ENCODE measurements at places on chromosomes 5 and 9. TPM values are rescaled to one million over a fixed set of nuclear protein-coding genes. Genes with fewer than 3 reads are reported as not detected.

AK8 gene
- 0.48 TPM for total RNA-seq

ARAP3 gene
- total RNA-seq, result 5.3 TPM

CAPSL gene
- total RNA-seq, result not detected

CDH9 gene
- 6.5 TPM for total RNA-seq

GABBR2 gene
- total RNA-seq, result 0.24 TPM

IL7R gene
- total RNA-seq, result 3.4 TPM

SPATA9 gene
- total RNA-seq, result 3.9 TPM

GFPT2 gene
- total RNA-seq, result 170 TPM

DNA sequence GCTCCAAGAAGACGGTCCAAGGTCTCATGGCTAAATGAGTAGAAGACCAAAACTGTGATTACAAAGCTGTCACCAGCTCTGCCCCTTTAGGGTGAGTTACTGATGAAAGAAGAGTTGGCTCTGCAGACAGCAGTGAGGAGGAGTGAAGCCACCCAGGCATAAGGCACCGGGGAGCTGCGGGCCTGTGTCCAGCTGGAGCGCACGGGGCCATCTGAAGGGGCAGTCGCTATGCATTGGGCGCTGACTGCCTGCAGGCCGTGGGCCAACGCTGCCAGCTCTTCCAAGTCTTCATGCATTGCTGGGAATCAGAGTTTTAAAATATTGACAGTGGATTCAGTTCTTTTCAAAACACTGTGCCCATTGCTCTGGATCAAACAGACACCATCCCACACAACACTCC, 70.3 kb downstream of the DAPK1 start:
- DNase-seq, result no peak

GRCh38 chr9:114056527-114056926, 21.6 kb downstream of the AMBP start:
- DNase-seq, result no peak

- DNase-seq, result no peak
Measured at GRCh38 chr9:132108728-132109127, 29.1 kb upstream of the MED27 start.

- DNase-seq, result no peak
Measured at GRCh38 chr5:20649966-20650365, 662.0 kb upstream of the CDH18 start.

GRCh38 chr9:15553528-15553898, 670 bp downstream of the CCDC171 start:
- no peak for DNase-seq

DNA sequence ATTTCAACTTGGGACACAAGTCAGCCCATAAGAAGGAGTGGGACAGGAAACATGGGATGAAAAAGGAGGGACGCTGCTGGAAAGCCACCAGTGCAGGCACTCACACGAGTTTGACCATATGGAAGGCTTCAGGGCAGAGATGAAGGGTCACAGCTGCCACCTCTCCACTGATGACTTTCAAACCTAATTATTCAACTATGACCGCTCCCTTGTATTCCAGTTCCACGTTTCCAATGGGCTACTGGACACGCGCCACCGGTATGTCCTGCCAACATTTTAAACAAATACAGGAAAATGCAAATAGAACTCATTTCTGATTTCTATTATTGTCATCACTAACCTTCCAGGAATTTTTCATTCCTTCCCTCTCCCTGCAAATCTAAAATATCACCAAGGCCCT, 134.7 kb downstream of the SLC1A3 start:
- no peak for DNase-seq

- DNase-seq, result no peak
Measured at GRCh38 chr9:6910032-6910431, 152.3 kb downstream of the KDM4C start.

GRCh38 chr5:891837-892393, 686 bp downstream of the BRD9 start:
- DNase-seq, result peak; percentile 27
